H54 (cell line): ENCODE measurements at places on chromosomes 5 and 9.

DNA sequence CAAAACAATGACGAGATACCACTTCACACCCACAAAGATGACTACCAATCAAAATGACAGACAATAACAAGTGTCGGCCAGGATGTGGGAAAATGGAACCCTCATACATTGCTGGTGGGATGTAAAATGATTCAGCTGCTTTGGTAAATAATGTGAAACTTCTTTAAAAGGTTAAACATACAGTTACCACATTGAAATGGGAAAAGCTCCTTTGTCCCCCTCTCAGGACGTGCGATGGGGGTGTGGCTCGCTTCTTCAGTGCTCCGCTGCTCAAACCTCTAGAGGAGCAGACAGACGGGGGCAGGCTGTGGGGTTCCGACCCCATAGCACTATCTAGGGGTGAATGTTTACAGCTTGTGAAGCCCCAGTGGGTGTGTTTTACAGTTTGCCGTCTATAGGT, 8.0 kb upstream of the PLPP6 start:
- no peak for DNase-seq

DNA sequence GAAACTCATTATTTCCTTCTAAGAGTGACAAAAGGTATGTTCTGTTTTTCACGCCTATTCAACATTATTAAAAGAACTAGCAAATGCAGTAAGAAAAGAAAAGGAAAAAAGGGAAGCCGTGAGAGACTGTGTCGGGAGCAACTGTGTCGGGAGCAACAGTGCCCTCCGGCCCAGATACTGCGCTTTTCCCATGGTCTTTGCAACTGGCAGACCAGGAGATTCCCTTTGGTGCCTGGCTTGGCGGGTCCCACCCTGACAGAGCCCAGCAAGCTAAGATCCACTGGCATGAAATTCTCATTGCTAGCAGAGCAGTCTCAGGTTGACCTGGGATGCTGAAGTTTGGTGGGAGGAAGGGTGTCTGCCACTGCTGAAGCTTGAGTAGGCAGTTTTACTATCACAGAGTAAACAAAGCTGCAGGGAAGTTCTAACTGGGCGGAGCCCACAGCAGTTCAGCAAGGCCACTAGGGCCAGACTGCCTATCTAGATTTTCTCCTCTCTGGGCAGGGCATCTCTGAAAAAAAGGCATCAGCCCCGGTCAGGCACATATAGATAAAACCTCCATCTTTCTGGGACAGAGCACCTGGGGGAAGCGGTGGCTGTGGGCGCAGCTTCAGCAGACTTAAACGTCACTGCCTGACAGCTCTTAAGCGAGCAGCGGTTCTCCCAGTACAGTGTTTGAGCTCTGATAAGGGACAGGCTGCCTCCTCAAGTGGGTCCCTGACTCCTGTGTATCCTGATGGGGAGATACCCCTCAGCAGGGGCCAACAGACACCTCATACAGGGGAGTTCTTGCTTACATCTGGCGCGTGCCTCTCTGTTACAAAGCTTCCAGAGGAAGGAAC, 1237.4 kb upstream of the CDH18 start:
- no peak for DNase-seq

DNA sequence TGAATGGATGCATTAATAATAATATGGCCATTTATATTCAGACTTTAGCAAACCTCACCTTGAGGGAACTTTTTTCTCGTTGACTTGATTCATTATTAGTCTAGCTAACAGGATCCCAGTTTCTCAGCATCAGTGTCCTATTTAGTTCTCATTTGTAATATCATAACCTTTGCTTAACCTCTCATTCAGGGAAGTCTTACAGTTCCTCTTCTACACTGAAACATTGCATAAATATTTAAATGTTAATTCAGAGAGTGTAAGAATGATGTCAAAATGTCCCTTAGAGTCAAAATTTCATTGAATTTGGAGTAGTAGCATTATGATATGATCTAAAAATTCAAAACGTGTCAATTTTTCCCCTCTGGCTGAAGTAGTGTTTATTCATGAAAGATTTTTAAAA, 650.1 kb downstream of the EFNA5 start:
- DNase-seq, result no peak

- DNase-seq, result no peak
Measured at GRCh38 chr9:130118841-130119518, 53.2 kb upstream of the NCS1 start.

DNA sequence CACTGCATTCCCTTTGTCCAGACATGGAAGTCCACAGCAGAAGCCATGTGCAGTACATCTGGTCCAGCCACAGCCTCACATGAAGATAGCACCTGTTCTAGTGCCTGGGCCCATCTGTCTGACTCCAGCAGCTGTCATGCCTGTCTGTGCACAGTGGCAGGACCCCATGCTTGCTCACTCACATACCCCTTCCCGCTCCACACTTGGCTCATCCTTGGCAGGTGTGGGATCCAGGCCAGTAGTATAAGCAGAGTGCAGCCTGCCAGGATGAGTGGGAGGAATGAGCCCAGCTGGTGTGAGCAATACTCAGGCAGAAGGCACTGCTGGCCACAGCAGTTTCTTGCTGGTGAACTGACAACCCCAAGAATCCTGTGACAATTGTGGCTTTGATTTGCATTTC, 168.0 kb downstream of the PRDM9 start:
- DNase-seq, result no peak

DNA sequence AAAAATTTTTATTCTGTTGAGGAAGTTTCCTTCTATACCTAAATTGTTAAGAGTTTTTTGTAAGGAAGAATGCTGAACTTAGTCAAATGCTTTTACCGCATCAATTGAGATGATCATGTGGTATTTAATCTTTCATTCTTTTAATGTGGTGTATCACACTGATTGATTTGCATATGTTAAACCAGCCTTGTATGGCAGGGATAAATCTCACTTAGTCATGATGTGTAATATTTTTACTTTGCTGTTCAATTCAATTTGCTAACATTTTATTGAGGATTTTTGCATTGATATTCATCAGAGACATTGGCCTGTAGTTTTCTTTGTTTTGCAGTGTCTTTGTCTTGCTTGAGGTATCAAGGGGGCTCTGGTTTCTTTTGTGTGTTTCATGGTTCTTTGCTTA, 125.3 kb upstream of the MEF2C start:
- DNase-seq, result no peak

DNA sequence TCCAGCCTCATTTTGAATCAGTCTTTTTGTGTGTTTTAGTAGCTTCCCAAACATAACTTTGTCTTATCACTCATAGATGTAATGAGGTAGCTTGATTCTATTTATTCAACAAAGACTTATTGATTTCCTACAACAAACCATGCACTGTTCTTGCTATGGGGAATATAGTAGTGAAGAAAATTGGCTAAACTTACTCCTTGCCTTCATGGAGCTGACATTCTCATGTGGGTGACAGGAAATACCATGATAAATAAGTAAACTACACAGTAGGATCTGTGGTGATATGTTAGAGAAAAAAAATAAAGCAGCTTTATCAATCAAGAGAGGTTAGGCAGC, 255.7 kb upstream of the TNC start:
- DNase-seq, result no peak

- DNase-seq, result no peak
Measured at GRCh38 chr9:108783326-108783725, 72.5 kb downstream of the ACTL7B start.

DNA sequence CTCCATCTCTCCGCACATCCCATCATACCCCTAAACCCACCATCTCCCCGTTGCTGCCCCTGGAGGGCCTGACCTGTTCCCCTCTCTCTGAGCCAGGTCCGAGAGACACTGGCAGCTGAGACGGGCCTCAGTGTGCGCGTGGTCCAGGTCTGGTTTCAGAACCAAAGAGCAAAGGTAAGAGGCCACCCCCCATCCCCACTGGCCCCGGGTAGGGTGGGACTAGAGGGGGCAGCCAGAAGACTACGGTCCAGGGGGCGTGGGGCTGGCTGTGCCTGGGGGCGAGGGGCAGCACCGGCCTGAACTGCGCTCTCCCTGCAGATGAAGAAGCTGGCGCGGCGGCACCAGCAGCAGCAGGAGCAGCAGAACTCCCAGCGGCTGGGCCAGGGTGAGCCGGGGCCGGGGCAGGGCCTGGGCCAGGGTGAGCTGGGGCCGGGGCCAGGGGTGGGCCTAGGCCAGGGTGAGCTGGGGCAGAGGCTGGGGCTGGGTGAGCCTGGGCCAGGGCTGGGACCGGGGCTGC, 79.8 kb downstream of the LMX1B start:
- DNase-seq, result no peak

- DNase-seq, result no peak
Measured at GRCh38 chr5:14834584-14835550, 36.7 kb downstream of the ANKH start.

GRCh38 chr5:9739135-9739534, 109.0 kb upstream of the TAS2R1 start:
- DNase-seq, result no peak

DNA sequence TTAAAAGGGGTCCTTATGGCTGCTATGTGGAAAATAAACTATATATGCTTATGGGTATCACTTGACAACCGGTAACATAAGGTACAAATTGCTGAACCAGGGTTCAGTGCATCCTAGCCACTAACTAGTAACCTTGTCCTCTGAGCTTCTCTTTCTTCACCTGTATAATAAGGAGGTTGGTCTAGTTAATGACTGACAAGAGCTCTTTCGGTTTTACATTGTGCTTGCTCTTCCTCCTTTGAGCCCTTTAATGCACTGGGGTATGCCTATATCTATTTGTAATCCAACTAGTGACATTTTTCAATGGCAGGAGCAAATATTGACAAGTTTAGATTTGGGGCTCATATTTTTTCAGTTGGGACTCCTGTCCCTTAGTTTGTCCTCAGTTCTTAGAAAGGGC, 66.1 kb downstream of the NPR3 start:
- no peak for DNase-seq

- DNase-seq, result no peak
Measured at GRCh38 chr5:139797856-139798510, 2.4 kb downstream of the PSD2 start.

DNA sequence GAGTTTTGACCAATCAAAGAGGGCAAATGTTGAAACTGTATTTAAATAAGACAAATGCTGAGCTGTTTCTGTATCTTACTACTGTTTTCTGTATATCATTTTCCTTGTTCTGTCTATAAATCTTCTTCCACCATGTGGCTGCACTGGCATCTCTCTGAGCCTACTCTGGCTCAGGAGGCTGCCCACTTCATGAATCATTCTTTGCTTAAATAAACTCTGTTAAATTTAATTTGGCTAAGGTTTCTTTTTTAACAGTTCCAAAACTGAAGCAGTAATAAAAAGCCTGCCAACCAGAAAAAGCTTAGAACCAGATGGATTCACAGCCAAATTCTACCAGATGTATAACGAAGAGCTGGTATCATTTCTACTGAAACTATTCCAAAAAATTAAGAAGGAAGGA, 40.2 kb upstream of the TAS2R1 start:
- DNase-seq, result no peak

GRCh38 chr9:129221979-129222635, 44.0 kb upstream of the IER5L start:
- no peak for DNase-seq

GRCh38 chr9:132023419-132024180, 56.1 kb downstream of the MED27 start:
- DNase-seq, result no peak

DNA sequence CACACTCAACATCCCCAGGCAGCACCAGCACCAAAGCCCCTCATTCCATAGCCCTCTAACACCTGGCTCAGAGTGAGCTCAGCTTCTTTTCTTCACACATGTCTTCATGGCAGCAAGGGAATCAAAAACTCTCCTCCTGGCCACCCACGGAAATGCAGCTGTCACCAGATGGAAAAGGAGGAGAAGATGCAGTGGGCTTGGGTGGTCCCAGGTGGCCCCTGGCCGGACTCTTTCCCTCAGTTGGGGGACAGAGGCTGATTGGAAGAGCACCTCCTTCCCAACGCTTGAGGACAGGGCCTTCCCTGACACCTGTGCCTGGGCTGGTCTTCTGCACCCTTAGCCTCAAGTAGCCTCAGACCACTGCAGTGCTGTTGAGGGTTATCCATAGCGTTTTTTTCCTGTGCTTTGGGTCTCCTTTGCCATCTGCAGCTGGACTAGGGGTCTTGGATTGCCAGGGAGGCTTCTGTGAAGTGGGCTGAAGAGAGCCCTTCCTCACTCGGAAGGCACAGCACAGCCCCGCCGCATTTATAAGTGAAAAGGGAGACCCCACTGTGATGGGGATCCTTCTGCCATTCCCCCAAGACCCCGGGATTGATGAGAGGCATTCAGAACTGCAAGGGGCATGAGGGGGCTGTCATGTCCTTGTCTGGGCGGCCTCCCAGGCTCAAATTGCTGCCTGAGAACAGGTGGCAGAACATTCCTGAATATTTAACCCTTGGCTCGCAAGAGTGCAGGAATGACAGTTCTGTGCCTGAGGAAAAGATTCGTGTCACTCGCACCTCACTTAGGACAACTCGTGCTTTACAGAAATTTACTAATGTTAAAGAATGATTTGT, 200.0 kb downstream of the AUH start:
- DNase-seq, result no peak

DNA sequence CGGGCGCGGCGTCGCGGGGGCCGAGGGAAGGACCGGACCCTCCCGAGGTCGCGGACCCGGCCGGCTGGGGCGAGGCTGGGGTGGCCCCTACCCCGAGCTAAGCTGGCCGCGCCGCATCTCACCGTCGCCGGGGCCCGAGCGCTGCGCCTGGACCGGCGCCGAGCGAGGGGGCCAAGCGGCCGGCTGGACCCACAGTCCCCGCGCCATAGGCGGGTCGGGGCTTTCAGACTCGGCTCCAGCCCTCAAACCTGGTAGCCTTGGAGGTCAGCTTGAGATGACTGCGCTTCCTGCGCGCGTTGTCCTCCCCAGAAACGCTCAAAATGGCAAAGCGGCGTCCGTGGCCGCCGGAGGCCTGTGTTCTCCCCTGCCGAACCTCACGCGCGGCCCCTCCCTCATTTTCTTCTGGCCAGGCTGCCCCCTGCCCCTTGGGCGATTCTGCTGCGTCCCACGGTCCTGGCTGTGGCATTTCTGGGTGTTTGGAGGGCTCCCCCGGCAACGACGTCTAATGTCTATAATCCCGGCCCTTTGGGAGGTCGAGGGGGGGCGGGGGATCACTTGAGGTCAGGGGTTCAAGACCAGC, 8.7 kb upstream of the GRIN1 start:
- DNase-seq, result no peak

DNA sequence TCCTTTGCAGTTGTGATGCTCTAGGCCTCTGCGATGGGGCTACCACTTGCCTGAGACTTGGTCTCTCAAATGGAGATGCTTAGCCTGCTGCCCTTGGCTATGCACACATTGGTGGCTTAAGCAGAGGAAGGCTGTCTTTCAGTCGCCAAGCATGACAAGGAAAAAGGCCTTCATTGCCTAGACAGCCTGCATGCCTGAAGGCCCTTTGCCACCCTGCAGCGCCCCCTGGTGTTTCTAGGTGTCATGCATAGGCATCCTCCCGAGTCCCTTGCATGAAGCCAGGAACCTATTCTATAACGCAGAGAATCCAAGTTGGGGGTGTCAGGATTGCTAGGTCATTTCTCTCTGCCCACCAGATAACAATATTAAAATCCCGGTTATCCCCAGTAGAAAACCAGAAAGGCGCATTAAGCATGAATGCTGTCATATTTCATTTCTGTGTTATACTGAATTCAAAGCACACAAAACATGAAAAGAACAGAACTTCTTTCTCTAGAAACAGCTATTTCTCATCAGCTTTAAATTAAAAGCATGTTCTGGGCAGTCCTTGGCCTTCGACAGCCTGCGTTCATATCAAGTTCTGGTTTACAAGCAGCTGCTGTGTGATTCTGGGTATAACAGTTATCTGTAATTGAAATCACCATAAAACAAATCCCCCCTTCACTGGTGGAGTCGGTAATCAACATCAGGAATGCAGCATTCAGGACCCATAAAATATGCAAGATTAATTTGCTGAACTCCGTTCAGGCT, 59.7 kb upstream of the TRPC7 start:
- DNase-seq, result peak; percentile 44
